Small intestine (tissue), 16 donors: ENCODE measurements at places on chromosomes 13 and 19. TPM values are rescaled to one million over a fixed set of nuclear protein-coding genes. Genes with fewer than 3 reads are reported as not detected.

The FBXO27 gene
- 1.9 TPM for polyA plus RNA-seq

- peak; percentile 54 for DNase-seq
Measured at GRCh38 chr13:109704771-109705635, 81.4 kb downstream of the IRS2 start.

- peak; percentile 100 for DNase-seq
Measured at GRCh38 chr19:38849860-38850435, at the start of gene HNRNPL. Gene HNRNPL (minus strand): TSS chr19:38849986. CDS start chr19:38849966, 20 bp downstream.

DNA sequence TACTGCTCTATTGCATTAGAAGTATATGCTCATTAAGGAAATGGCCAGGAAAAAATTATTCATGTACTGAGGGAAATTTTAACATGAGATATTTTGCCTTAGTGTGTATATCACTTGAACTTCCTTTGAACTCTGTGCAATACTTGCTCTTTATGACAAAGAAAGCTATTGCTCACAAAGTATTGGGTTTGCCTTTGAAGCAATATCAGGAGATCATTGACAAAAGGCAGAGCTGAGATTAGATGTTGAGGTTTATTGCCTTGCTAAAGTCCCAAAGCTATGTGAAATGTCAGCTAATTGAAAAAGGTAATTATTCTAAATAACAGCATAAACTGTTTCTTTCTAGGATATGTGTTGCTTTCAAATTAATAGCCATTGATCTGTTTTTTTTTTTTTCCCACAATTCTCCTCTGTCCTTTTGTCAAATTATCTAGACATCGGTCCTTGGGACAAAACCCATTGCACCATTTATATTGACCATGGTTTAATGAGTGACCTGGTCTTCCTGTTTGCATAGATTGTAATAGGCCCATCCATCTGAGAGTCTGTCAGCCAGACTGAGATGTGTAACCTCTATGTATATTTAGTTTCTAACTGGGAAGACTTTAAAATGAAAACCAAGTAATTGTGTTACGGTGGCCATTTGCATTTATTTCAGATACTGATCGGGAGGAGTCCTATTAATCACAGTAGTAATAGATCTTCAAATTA, 752.7 kb upstream of the GPC6 start:
- DNase-seq, result peak; percentile 65

DNA sequence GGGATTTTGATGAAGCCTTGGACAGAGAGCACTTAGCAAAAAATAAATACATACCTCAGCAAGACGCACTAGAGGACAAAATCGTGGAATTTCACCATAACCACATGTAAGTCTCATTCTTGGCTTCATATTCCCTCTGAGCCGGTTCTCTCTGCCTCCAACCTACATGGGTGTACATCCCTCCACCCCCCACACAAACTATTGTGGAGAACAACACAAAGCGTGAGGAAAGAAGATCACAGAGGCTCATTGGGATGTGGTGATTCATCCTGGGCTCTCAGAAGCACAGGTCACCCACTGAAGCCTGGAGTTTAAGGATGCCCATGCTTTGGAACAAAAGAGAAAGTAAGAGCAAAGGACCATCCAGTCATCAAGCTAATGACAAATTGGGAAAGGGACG, 192.2 kb downstream of the STK24 start:
- no peak for DNase-seq

GRCh38 chr19:4077007-4077374, 10.3 kb upstream of the ZBTB7A start:
- DNase-seq, result peak; percentile 6
